Left kidney (tissue), 8 donors: ENCODE measurements at places on chromosomes 7 and 10.

DNA sequence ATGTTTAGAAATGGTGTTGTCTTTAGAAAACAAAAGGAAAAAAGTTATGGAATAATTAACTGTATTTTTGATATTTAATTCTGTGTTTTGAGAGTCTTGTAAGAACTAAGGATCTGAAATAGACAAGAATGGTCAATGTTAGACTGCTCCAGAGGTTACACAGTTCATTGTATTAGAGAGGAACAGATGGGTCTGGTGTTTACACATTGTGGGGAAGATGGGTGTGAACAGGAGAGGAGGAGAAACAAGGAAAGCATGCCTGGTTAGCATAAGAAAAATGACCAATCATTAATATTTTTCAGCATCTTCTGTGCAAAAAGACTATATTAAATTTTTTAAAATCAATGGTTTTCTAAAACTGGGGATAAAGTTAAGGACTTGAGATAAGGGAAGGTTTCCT, 11.9 kb downstream of the MEOX2 start:
- no peak for DNase-seq

- DNase-seq = no peak
Observed at GRCh38 chr10:11245510-11245909, 227.8 kb downstream of the CELF2 start.

DNA sequence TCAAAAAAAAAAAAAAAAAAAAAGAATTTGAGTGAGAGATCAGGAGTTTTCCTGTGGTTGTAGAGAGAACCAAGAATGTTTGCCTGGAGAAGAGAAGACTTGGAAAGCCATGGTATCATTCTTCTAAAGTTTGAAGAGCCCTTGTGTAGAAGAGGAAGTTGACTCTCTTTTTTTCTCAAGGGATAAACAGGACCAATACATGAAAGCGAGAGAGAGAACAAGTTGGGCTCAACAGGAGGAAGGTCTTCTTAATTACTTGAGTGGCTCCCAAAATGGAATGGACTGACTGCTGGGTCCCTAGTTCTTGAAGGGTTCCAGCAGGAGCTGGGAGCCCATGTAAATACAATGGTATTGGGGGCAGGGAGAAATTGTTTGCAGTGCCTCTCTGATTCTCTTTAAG, 173.3 kb upstream of the ADO start:
- DNase-seq = no peak

- DNase-seq = no peak
Observed at GRCh38 chr10:104641187-104641936, at the start of gene SORCS3. TSS of gene SORCS3 (plus strand) at chr10:104641290.

DNA sequence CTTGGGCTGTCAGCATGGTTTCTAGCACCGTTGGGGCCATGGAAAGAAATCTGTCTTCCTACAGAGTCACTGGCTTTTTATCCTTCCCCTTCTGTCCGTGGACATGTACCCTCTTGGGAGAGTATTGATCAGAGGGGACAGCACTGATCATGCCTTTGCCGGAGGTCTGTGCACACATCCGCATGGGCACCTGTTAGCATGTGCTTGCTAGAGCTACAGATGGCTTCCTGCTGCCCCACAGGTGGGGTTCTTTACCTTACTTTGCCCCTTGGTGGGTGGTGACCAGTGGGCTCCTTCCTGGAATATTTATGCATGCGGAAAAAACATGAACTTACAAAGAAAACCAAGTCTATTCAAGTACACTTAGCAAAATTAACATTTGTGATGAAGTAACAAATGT, 24.9 kb downstream of the RPS24 start:
- DNase-seq = no peak

- no peak for DNase-seq
Observed at GRCh38 chr10:4217187-4217586, 432.2 kb upstream of the KLF6 start.

GRCh38 chr7:96380111-96380512, 58.2 kb upstream of the SLC25A13 start:
- DNase-seq = no peak

GRCh38 chr10:124627866-124628675, 116.1 kb downstream of the FAM53B start:
- DNase-seq = no peak

GRCh38 chr7:44386139-44386913, 60.9 kb upstream of the CAMK2B start:
- DNase-seq = no peak

GRCh38 chr7:34275624-34276023, 370.3 kb downstream of the BMPER start:
- no peak for DNase-seq

GRCh38 chr7:46763344-46763743, 818.6 kb downstream of the TNS3 start:
- DNase-seq = no peak

GRCh38 chr7:4712281-4713182, 30.4 kb downstream of the FOXK1 start:
- DNase-seq = no peak

GRCh38 chr10:113064039-113064438, 114.0 kb downstream of the TCF7L2 start:
- DNase-seq = no peak

GRCh38 chr10:28082885-28083284, 84.0 kb upstream of the ODAD2 start:
- no peak for DNase-seq
